ENCODE measurements at places on chromosomes 6 and 20.

DNA sequence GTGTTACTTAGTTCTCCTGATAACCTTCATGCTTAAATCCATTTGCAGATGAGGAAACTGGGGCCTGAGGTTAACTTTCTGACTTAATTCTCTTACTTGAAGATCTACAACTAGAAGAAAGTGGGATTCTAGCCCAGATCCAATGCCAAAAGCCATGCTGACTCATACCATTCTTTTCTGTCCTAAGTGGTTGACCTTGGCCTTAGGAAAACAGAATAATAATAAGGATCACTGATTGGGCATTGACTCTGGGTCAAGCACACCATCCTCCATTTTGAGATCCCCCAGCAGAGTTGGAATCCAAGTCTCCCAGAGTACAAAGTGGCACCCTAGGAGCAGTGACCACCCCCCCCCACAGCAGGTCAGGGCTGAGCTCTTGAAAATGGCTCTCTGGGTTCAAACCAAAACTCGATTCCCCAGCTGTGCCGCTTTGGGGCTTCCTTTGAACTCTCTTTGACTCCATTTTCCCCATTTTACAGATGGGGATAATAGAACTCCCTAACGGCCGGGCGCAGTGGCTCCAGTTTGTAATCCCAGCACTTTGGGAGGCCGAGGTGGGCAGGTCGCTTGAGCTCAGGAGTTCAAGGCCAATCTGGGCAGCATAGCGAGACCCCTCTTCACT lies 12.8 kb upstream of the ZNF217 start:
- no peak for DNase-seq

- peak; percentile 78 for DNase-seq
These were observed 30.0 kb upstream of the ZNF217 start for GRCh38 chr20:53623454-53624211.

- DNase-seq, result no peak
These were observed at the start of gene VGLL2 for GRCh38 chr6:117265410-117266256. Gene VGLL2 (plus strand): TSS chr6:117265558. CDS start chr6:117265764, 206 bp downstream.

GRCh38 chr6:22206106-22206505 lies 90.7 kb downstream of the PRL start:
- no peak for DNase-seq

DNA sequence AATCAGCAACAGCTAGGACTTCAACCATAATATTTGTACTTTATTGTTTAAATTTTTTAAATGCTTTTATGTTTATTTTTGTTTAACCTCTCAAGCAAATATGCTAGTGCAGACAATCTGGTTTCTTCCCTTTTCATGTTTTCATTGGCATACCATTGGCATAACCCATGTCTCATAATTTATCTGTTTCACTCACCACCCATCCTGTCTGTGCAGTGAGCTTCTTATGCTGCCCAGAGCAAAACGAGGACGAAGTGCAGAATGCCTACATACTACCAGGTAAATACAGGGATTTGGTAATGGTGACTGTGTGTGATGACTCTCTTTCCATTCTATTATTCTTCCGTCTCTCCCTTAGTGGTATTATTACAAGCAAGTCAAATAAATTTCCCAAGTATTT lies 361.4 kb upstream of the KCNQ5 start:
- no peak for DNase-seq

DNA sequence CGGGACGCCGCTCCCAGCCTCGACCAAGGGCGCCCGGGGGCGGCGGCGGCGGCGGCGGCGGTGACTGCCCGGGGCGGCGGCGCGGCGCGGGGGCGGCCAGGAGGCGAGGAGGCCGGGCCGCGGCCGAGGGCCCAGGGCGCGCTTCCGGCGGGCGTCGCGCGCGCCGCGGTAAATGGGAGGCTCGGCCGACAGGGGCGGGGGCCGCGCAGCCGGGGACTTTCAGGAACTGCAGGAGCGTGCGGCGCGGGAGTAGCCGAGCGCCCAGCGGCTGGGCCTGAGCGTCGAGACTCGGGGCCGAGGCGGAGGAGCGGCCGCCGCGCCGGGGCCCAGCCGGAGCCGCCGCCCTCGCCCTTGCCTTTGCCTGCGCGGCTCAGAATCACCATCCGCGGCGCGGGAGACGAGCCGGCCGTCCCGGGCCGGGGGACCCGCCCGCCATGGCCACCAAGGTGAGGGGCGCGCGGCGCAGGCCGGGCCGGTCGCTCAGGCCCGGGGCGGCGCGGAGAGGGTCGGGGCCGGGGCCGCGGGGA lies at the start of gene SNX9:
TSS of gene SNX9 (plus strand) at position 246 of the 527 bp plus-strand sequence. CDS start at position 435, 189 bp downstream.
- peak; percentile 78 for DNase-seq

GRCh38 chr6:102677225-102677624 lies 1283.7 kb downstream of the GRIK2 start:
- no peak for DNase-seq

DNA sequence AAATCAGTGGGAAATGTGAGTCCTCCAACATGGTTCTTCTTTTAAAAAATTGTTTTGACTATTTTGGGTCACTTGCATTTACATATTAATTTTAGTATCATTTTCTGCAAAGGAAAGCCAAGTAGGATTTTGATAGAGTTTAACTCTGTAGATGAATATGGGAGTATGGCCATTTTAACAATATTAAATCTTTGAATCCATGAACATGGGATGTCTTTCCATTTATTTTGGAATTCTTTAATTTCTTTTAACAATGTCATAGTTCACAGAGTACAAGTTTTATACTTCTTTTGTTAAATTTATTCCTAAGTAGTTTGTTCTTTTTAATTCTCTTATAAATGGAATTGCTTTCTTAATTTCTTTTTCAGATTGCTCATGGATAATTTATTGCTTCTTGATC lies 56.5 kb upstream of the ARMC2 start:
- DNase-seq, result no peak

DNA sequence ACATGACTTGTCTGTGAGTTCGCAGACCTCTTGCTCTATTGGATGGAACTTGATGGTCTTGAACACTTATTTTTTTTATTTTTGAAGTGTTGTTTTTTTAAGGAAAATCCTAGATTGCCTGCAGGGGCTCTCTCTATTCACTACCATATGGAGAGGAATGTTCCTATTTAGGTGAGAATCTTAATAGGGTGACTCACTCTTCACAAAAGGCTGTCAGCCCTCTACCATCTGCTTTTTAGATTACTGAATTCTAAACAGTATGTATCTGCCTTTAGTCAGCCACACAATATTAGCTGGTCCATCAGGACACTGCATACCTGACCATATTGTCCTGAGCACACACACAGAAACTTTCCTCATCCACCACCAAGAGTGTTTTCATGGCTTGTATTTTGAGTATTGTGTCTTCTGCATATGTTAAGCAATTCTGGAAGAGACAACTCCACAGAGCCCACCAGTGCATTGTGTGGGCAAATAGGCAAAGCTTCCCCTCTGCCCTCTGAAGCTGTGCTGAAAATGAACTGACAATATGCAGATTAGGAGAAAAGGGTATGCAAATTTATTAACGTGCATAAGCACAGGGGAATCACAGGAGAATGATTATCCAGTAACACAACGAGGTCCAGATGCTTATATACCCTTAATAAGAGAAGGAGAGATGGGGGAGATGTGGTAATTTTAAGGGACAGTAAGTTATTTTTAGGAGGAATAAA lies 6.6 kb upstream of the BTBD9 start:
- DNase-seq, result no peak

DNA sequence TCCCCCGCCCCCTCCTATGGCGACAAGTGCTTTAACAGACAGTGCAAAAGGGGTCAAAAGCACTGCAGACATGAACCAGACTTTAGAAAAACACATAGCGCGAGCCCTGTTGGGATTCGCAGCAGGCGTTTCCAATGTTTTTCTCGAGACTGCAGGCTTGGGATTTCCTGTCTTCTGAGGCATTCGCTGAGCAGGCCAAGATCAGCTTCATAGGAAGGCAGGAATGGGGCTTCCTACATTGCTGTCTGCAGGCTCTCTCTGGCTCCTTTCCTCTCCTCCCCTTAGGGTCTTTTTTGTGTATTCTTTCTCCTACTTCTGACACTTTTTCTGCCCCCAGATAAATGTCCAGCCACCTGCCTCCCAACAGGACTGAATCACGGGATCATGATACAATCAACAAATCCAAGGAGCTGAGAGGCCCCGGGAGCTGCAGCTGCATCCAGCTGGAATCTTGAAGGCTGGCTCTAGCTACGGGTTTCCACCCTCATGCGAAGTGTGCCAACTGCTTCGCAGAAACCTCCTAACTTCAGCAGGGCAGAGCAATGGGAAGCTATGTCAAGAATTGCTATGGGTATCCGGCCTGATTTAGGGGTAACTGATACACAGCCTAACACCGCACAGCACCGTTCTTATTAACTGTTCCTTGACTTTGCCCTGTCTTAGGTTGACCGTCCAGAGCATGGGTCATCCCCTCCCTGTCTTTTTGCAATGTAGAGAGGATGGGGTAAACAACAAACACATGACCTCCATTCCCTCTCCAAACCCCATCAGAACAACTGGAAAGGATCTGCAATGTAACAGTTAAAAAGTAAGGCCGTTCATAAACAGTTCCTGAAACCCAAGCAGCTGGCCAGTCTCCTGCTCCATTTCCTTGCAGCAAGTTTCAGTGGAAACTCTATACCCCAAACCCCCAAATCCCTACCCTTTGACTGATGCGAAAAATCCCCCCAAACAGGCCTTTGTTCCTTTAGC lies 31.5 kb downstream of the SNX5 start:
- DNase-seq, result no peak
